Astrocyte (in vitro differentiated cells and primary cell): ENCODE measurements at places on chromosomes 6 and 20. TPM values are rescaled to one million over a fixed set of nuclear protein-coding genes. Genes with fewer than 3 reads are reported as not detected.

The GTSF1L gene
- total RNA-seq: not detected in 2 replicates

The TOX2 gene
- 0.16 TPM in 1 of 2 replicates, not detected in the other for total RNA-seq

The ISM1 gene
- 0.50 and 0.98 TPM in 2 replicates for total RNA-seq

The SUMO4 gene
- total RNA-seq: 1.4 and 1.6 TPM in 2 replicates

The MMP24 gene
- total RNA-seq: 13.7 and 15.6 TPM in 2 replicates

The PXDC1 gene
- total RNA-seq: 58.2 and 64.4 TPM in 2 replicates

The TAF4 gene
- 11.8 and 12.6 TPM in 2 replicates for total RNA-seq

The CFB gene
- 1.0 and 1.4 TPM in 2 replicates for total RNA-seq

The PSMB1 gene
- total RNA-seq: 184 and 192 TPM in 2 replicates

The TGM3 gene
- not detected in 2 replicates for total RNA-seq

The MARCKS gene
- total RNA-seq: 240 and 261 TPM in 2 replicates

The HLA-DMB gene
- total RNA-seq: 0.11 and 0.24 TPM in 2 replicates

The STMND1 gene
- 0.16 TPM in 1 of 2 replicates, not detected in the other for total RNA-seq

The OPRM1 gene
- not detected in 2 replicates for total RNA-seq

The SNRPB2 gene
- total RNA-seq: 70.7 and 76.3 TPM in 2 replicates

The THBS2 gene
- 135 and 260 TPM in 2 replicates for total RNA-seq

The PBOV1 gene
- total RNA-seq: not detected in 2 replicates

The FOXQ1 gene
- total RNA-seq: 0.24 and 0.39 TPM in 2 replicates

The REM1 gene
- not detected in 2 replicates for total RNA-seq

The NOTCH4 gene
- 0.57 and 0.60 TPM in 2 replicates for total RNA-seq

The POU5F1 gene
- total RNA-seq: 5.4 and 6.3 TPM in 2 replicates

The TCF15 gene
- not detected in 2 replicates for total RNA-seq

The ZNF184 gene
- total RNA-seq: 5.1 and 5.7 TPM in 2 replicates

The COL12A1 gene
- total RNA-seq: 106 and 202 TPM in 2 replicates
